ENCODE measurements at places on chromosomes 11 and 22. TPM values are rescaled to one million over a fixed set of nuclear protein-coding genes. Genes with fewer than 3 reads are reported as not detected.
A peak's percentile ranks its signal among the peaks of the same experiment; 100 is the strongest.

XPNPEP3 gene
- 1.1 TPM for total RNA-seq

DNA sequence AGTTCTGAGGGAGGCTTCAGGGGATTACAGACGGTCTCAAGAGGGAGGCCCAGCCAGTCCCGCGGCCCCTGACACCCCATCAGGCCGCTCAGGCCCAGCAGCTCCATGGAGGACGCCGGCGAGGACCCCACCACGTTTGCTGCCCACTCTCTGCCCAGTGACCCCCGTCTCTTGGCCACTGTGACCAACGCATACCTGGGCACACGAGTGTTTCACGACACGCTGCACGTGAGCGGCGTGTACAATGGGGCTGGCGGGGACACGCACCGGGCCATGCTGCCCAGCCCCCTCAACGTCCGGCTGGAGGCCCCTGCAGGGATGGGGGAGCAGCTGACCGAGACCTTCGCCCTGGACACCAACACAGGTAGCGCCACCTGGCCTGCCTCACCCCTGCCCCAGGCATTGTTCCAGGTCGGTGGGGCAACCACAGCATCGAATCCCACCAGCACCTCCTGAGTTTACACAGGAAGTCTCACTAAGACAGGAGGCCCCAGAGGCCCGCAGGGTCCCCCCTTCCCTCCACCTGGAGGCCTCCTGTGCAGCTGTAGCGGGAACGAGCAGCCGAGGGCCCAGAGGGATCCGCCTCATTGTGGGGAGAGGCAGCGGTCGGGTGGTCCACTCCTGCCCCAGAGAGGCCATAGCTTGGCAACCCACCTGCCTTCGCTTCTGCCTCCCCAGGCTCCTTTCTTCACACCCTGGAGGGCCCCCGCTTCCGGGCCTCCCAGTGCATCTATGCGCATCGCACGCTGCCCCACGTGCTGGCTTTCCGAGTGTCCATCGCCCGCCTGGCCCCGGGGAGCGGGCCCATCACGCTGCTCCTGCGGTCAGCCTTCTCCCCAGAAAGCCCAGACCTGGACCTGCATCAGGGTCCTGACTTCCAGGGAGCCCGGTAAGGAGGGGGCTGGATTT, 1.0 kb downstream of the PGGHG start:
- H3K27me3 ChIP-seq = peaks cover 4% of the 10 kb centered on the region
- H3K36me3 ChIP-seq = peaks cover 11% of the 10 kb centered on the region
- H3K4me1 ChIP-seq = peaks cover 14% of the 10 kb centered on the region
- H3K4me3 ChIP-seq = peak overlapping the region; percentile 97
- H3K27ac ChIP-seq = no peak overlapping the region
- no peak for DNase-seq

GRCh38 chr11:70654016-70654415, 255.7 kb downstream of the CTTN start:
- H3K4me3 ChIP-seq = no peak overlapping the region
- no peaks in the 10 kb centered on the region for H3K36me3 ChIP-seq
- H3K27ac ChIP-seq = no peak overlapping the region
- no peak for DNase-seq
- H3K27me3 ChIP-seq = no peaks in the 10 kb centered on the region

UPB1 gene
- not detected for total RNA-seq

PNPLA5 gene
- not detected for total RNA-seq

PICK1 gene
- total RNA-seq = 88.1 TPM

DNA sequence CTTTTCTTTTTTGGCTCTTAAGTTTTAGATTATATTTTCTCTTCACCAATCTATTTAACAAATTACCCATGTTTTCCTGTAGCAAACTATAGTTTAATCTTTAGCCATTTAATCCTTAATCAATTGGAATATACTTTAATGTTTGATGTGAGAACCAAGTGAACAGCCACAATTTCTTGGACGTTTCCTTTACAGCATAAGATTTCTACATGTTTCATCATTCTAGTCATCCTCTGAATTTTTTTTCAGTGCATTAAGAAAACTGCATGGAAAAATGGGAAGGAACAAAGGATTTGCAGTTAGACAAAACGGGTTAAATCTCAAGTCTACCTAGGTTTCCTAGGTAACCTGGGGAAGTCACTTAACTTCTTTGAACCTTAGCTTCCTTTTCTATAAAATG, 507.1 kb upstream of the CCDC90B start:
- DNase-seq = no peak
- H3K27ac ChIP-seq = no peak overlapping the region

GRCh38 chr11:64876229-64876750, 2.1 kb downstream of the EHD1 start:
- H3K27ac ChIP-seq = peak overlapping the region; percentile 77
- H3K27me3 ChIP-seq = no peaks in the 10 kb centered on the region
- no peak for DNase-seq
- H3K36me3 ChIP-seq = peaks cover 30% of the 10 kb centered on the region
- peak overlapping the region; percentile 67 for H3K4me3 ChIP-seq

DNA sequence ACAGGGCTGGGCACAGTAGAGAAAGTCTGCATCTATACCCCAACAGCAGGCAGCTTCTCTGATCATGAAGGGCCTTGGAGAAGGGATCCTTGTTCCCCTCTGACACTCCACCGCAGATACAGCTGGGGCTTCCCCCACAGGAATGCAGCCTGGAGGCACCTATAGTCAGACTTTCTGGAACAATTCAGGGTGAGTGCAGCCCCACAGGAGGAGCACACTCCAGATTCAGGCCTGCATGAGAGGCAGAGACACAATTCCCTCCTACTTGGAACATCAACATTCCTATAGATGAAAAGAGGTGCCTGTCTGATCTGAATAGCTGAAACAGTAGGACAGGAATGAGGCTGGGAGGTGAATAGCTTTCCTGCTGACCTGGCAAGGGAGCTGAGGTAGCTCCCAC, 1298.0 kb upstream of the CNTN5 start:
- H3K27ac ChIP-seq = no peak overlapping the region
- no peaks in the 10 kb centered on the region for H3K36me3 ChIP-seq
- no peaks in the 10 kb centered on the region for H3K4me1 ChIP-seq
- DNase-seq = no peak
- no peak overlapping the region for H3K4me3 ChIP-seq

DNA sequence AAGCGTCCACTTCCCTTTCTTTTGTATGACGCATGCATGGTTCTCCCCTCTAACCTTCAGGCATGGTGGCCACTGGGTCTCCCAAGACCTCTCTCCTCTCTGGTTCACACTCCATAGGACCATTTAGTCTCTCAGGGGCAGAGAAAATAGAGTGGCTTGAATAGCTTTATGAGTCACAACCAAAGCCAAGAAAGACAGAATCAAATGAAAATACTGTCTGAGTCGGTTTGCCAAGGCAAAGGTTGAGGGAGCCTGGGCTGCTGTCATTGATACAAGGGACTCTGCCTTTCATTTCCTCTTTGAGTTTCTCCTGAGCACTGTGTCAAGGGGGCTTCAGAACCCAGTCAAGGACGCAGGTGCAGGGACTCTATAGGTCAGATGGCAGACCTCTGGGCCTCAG, 44.2 kb downstream of the TENM4 start:
- no peaks in the 10 kb centered on the region for H3K4me1 ChIP-seq
- no peak for DNase-seq
- no peaks in the 10 kb centered on the region for H3K36me3 ChIP-seq
- no peaks in the 10 kb centered on the region for H3K27me3 ChIP-seq

SEPTIN5 gene
- 105 TPM for total RNA-seq

GLYATL1 gene
- 8.6 TPM for total RNA-seq

DNA sequence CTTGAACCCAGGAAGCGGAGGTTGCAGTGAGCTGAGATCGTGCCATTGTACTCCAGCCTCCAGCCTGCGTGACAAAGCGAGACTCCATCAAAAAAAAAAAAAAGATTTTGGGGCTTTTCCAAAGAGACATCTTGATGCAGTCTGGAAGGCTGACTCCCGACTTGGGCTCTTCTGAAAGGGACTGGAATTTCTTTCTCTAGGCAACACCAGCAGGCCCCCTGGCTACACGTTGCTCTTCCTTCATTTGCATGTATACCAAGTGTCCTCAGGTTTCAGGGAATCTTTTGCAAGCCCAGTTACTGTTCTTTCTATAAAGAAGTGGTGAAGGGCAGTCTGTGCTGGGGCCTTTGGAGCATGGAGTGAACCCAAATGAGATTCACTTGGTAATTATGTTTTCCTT, 211.0 kb downstream of the GRIK4 start:
- DNase-seq = no peak
- no peak overlapping the region for H3K4me3 ChIP-seq
- no peak overlapping the region for H3K27ac ChIP-seq
- H3K4me1 ChIP-seq = no peaks in the 10 kb centered on the region
- H3K27me3 ChIP-seq = no peaks in the 10 kb centered on the region
- no peaks in the 10 kb centered on the region for H3K36me3 ChIP-seq

DNA sequence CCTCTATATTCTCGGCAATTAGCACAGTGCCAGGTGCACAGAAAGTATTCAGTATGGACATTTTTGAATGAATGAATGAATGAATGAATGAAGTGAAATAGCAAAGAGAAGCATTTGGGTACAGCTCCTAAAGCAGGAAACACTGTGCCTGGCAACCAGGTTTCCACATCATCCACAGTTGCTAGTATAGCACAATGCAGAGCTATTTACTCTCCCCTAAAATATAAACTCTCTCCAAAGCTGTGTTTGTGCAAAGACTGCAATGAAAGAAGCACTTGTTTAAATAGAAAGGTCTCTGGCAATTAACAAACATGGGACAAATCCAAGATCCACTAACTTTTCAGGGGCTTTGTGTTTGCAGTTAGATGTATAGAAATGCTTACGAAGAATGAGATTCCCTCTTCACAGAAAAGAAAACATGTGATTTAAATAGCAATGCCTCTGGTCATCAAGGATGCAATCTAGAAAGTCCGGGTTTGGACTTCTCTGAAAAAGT, 103.0 kb upstream of the OPCML start:
- no peaks in the 10 kb centered on the region for H3K27me3 ChIP-seq
- no peak overlapping the region for H3K27ac ChIP-seq
- H3K4me3 ChIP-seq = no peak overlapping the region

GRCh38 chr11:62445314-62445740, 26.5 kb downstream of the SCGB1A1 start:
- peaks cover 32% of the 10 kb centered on the region for H3K4me1 ChIP-seq
- no peak overlapping the region for H3K4me3 ChIP-seq
- H3K27me3 ChIP-seq = no peaks in the 10 kb centered on the region

- DNase-seq = no peak
- no peaks in the 10 kb centered on the region for H3K27me3 ChIP-seq
- H3K4me3 ChIP-seq = no peak overlapping the region
- H3K4me1 ChIP-seq = no peaks in the 10 kb centered on the region
- H3K27ac ChIP-seq = no peak overlapping the region
These were observed 51.0 kb downstream of the TEAD1 start for GRCh38 chr11:12725055-12725862.

DNA sequence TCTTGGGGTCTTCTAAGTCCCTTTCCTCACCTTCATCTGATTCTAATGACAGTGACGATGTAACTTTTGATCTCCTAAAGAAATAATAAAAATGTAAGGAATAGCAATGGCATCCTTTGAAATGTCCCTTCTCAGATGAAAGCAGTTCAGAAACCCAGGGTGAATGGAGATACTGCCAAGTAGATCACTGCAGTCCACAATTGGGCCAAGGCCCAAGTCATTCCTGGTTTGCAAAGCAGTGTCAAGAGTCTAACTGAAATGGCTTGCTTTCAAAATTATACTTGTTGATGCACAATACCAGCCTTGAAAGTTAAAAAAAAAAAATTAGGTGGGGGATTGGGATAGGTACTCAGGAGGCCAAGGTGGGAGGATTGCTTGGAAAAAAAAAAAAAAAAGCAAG, 20.4 kb downstream of the ASCC2 start:
- peaks cover 89% of the 10 kb centered on the region for H3K36me3 ChIP-seq
- no peaks in the 10 kb centered on the region for H3K27me3 ChIP-seq
- H3K27ac ChIP-seq = no peak overlapping the region
- DNase-seq = no peak

GRCh38 chr11:24437123-24437522, 59.7 kb upstream of the LUZP2 start:
- no peak for DNase-seq
- no peak overlapping the region for H3K27ac ChIP-seq
- H3K4me3 ChIP-seq = no peak overlapping the region

OR8D4 gene
- not detected for total RNA-seq

ZP1 gene
- not detected for total RNA-seq

- H3K36me3 ChIP-seq = no peaks in the 10 kb centered on the region
- DNase-seq = no peak
These were observed 421.8 kb upstream of the ANO3 start for GRCh38 chr11:25910086-25910485.

CHRM1 gene
- total RNA-seq = not detected

- H3K4me3 ChIP-seq = no peak overlapping the region
- no peak overlapping the region for H3K27ac ChIP-seq
- no peaks in the 10 kb centered on the region for H3K27me3 ChIP-seq
- H3K4me1 ChIP-seq = no peaks in the 10 kb centered on the region
- H3K36me3 ChIP-seq = no peaks in the 10 kb centered on the region
These were observed 52.2 kb downstream of the EIF3M start for GRCh38 chr11:32635819-32636218.

GRCh38 chr11:116055064-116055463, 550.8 kb upstream of the CADM1 start:
- H3K27ac ChIP-seq = no peak overlapping the region
- H3K4me1 ChIP-seq = no peaks in the 10 kb centered on the region
- no peak overlapping the region for H3K4me3 ChIP-seq
- no peak for DNase-seq
- no peaks in the 10 kb centered on the region for H3K27me3 ChIP-seq

- peaks cover 27% of the 10 kb centered on the region for H3K4me1 ChIP-seq
- no peaks in the 10 kb centered on the region for H3K27me3 ChIP-seq
- H3K27ac ChIP-seq = peak overlapping the region; percentile 93
- no peak overlapping the region for H3K4me3 ChIP-seq
- DNase-seq = peak; percentile 79
- H3K36me3 ChIP-seq = no peaks in the 10 kb centered on the region
These were observed 41.4 kb upstream of the ZBED5 start for GRCh38 chr11:10899121-10899830.

KCNQ1OT1 gene
- 1.5 TPM for total RNA-seq

DNA sequence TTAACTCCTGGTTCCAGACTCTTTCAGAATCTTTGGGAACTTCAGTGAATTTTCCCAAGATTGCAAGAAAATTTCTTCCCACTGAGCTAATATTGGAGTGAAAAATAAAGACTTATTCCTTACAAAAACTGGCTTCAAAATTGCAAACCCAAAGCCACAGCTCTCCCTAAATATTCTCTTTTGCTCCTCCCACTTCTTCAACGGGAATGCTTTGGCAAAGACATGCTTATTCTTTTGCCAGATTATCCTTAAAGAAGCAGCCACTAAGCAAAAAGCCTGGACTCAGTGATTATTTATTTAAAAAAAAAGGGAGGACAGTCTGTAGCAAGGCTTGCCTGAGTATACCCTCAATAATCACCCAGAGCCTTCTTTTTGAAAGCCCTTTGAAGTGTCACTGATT, 902.4 kb upstream of the CCDC90B start:
- no peak for DNase-seq
- no peak overlapping the region for H3K27ac ChIP-seq
- H3K27me3 ChIP-seq = no peaks in the 10 kb centered on the region
- no peaks in the 10 kb centered on the region for H3K4me1 ChIP-seq

APOBEC3H gene
- not detected for total RNA-seq

GRCh38 chr11:86069408-86070101, 671 bp upstream of the PICALM start:
- peaks cover 17% of the 10 kb centered on the region for H3K4me1 ChIP-seq
- peak; percentile 84 for DNase-seq
- no peaks in the 10 kb centered on the region for H3K27me3 ChIP-seq
- peak overlapping the region; percentile 77 for H3K4me3 ChIP-seq

GRCh38 chr22:42808521-42808920, 48.6 kb downstream of the ARFGAP3 start:
- peaks cover 77% of the 10 kb centered on the region for H3K36me3 ChIP-seq
- H3K27ac ChIP-seq = no peak overlapping the region
- peaks cover 9% of the 10 kb centered on the region for H3K4me1 ChIP-seq
- no peak overlapping the region for H3K4me3 ChIP-seq
